Stimulated activated CD8-positive, alpha-beta memory T cell treated with anti-CD3 and anti-CD28 coated beads, Interleukin-7, amount 100 ng/mL, for 1 hour (primary cell): ENCODE measurements at places on chromosomes 11 and 22.

DNA sequence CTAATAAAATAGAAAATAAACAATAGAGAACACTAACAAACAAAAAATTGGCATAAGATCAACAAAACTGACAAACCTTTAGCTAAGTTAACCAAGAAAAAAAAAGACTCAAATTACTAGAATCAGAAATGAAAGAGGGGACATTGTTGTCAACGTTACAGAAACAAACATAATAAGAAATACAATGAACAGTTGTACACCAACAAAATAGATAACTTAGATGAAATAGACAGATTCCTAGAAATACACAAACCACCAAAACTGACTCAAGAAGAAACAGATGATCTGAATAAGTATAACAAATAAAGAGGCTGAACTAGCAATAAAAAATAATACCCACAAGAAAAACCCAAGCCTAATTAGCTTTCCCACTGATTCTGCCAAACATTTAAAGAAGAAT is 34.7 kb upstream of the TMPRSS4 start:
- DNase-seq: no peak

DNA sequence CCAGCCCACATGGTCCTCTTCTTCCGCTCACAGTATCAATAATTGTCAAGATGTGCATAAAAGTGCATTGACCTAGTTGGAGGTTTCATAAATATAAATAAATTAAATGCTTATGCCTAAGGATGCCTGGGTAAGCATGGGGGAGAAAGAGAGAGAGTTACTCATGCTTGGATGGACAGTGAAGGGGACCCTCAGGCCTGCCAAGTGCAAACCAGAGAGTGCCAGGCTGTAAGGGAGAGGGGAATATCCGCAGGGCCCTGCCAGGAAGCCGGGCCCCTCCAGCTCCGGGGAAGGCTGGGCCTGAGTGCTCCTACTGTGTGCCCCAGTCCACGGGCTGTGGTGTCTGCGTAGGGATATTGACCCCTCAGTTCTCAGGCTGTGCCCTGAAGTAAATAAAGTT is 214.6 kb downstream of the DSCAML1 start:
- DNase-seq: no peak

GRCh38 chr11:130358398-130358797 is 43.7 kb upstream of the ZBTB44 start:
- DNase-seq: no peak

- no peak for DNase-seq
These were observed 264.0 kb upstream of the CCDC179 start for GRCh38 chr11:23124249-23124648.

DNA sequence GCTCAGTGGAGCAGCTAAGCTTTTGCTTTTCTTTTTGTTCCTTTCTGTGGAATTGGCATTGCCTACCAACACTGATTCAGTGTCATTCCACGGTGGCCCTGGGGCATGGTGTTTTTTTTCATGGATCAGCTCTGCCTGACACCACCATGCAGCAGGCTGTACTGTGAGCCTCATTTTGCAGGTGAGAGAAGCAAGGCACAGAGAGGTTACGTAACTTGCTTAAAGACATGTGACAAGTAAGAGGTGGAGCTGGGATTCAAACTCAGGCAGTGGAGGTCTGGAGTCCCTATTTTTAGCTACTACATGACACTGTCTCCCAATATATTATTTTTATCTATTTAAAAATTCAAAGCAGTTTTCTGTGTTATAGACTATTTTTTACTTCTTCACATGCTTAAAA is 44.4 kb downstream of the APOL3 start:
- DNase-seq: no peak

- no peak for DNase-seq
These were observed 865 bp upstream of the ZNF280A start for GRCh38 chr22:22520667-22521602.

GRCh38 chr11:132064987-132065620 is 694.7 kb downstream of the NTM start:
- DNase-seq: no peak

- no peak for DNase-seq
These were observed 1.7 kb downstream of the MN1 start for GRCh38 chr22:27799827-27800249.

GRCh38 chr11:81874635-81875034 is 859.0 kb downstream of the FAM181B start:
- DNase-seq: no peak

DNA sequence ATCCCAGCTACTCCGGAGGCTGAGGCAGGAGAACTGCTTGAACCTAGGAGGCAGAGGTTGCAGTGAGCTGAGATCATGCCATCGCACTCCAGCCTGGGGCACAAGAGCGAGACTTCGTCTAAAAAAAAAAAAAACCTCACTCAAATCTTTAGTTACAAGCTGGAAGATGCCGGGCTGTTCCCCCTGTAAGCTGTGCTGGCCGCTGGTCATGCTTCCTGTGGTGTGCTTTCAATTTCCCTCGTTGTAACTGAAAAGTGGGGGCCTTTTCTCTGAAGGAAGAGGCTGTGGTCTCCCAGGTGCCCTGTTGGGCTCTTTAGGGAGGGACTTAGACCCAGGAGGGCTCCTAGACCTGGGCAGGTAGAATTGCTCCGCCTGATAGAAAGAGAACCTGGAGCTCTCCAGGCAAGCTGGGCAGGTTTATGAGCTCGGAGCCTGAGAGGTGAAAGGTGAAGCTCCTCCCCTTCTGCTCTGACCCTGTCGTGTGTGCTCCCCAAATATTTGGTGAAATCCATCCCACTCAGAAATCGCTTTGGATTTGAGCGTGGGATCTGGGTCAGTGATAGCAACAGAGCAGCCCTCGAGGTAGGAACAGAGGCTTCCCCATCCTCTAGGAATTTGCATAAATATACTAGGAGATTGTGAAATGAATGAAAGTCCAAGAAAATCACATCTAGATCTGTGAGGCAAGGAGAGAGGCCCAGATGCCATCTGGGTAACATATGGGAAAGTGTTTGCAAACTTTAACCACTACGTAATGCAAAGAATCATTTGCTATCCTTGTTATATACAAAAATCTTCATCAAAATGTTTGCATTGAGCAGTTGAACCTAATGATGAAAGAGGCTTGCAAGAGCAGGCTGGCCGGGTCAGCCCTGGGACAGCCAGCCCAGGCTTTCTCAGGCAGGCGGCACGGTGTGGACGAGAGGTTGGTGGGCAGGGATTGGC is 154.3 kb downstream of the FBXO7 start:
- no peak for DNase-seq

DNA sequence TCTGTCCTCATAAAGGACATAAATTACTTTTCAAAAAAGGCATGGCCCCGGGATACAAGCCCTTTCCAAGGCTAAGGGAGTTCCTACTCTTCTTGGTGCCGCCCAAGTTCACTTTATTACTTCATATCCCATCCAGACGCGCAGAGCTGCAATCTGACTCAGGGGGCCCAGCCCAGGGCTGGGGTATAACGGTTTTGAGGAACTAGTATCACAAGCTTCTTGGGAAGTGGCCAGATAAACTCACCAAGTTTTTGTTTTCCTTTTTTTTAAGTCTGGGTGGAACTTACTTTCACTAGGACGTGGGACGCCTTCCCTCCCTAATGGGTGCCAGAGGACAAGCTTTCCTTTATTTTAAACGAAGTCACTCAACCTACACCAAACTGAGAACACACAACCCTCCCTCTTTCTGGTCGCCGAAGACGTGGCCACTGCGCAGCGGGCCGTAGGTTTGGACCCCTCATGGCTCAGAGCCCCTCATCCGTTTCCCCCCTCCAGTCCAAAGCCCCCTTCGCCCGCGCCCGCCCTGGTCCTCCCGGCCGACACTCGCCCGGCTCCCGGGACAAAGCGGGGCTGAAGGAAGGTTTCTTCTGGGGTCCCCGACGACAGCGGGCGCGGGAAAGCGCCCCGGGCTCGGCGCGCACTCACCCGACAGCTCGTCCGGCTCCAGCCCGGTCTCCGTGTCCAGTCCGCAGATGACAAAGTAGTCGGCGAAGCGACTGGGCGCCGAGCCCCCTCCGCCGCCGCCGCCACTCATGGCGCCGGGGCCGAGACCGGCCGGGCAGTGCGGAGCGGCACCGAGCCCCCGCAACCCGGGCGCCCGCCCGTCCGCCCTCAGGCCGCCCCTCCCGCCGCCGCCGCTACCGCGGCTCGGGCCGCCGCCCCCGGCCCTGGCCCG is 587 bp downstream of the DENND5A start:
- DNase-seq: no peak

- no peak for DNase-seq
These were observed 41.3 kb downstream of the CECR2 start for GRCh38 chr22:17410576-17410975.

DNA sequence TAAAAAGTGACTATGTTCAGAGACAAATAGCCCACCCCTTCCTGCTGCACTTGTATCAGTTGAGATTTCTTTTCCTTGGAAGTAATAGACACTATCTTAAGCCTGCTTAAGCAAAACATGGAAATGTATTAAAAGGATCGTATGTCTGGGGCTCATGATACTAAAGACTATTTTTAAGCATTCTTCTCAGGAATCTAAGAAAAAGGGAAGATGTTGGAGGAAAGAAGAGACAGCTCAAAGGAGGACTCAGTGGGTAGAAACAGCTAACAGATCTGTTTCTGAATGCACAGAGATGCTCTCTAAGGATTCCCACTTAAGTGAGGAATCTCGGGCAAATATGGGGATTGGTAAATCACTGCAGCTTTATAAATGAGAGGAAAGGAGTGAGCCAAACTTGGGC is 62.5 kb downstream of the FAM76B start:
- DNase-seq: no peak

DNA sequence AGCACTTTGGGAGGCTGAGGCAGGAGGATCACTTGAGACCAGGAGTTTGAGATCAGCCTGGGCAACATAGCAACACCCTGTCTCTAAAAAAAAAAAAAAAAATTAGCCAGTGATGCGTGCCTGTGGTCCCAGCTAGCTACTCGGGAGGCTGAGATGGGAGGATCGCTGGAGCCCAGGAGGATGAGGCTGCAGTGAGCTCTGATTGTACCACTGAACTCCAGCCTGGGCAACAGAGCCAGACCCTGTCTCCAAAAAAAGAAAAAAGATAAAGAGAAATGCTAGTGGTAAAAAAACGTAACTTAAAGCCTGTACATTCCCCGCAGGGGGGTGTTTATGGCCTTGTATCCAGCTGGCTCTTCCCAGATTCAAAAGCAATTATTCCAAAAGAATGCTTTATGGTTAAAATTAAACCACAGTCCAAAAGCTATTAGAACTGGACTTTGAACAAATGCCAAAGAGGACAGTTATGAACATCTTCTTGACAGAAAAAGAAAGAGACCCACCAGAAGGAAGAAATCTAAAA is 16.4 kb upstream of the SNX32 start:
- DNase-seq: no peak

DNA sequence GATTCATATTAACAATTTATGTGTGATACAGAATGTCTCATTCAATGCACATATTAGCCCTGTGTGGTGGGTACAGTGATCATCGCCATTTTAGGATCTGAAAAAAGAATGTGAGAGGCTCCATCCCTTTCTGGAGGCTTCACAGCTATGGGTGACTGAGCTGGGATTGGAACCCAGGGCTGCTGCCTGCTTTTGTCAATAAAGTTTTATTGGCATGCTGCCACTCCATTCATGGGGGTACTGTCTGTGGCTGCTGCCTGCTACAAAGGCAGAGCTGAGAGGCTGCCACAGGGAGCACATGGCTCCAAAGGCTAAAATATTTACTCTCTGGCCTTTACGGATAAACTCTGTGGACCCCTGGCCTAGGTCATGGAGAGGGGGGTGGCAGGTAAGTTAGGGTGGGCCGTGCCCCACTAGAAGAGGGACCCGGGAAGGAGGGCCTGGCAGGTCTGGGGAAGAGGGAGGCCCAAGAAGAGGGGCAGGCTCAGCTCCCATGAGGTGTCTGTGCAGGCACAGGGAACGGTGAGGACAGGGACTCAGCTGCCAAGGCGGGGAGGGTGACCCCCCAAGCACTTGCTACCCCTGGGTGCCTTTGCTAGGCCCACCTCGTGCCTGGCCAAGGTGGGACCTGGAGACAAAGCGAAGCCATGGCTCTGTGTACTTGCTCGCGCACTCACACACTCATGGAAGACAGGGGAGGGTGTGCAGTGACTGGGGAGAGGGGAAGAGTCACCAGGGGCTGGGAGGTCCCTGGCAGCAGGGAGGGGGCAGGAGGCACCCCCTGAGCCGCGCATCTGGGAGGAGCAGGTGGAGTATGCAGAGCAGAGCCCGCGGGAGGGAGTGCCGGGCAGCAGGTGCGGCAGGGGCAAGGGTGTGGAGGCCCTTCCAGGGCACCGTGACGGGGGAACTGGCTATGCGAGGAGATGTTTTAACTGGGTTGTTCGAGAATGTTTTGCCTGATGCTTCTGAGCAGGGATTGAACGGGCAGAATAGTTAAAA is 335.3 kb downstream of the CTTN start:
- DNase-seq: no peak
